ENCODE measurements at places on chromosomes 3 and 15. TPM values are rescaled to one million over a fixed set of nuclear protein-coding genes. Genes with fewer than 3 reads are reported as not detected.

DNA sequence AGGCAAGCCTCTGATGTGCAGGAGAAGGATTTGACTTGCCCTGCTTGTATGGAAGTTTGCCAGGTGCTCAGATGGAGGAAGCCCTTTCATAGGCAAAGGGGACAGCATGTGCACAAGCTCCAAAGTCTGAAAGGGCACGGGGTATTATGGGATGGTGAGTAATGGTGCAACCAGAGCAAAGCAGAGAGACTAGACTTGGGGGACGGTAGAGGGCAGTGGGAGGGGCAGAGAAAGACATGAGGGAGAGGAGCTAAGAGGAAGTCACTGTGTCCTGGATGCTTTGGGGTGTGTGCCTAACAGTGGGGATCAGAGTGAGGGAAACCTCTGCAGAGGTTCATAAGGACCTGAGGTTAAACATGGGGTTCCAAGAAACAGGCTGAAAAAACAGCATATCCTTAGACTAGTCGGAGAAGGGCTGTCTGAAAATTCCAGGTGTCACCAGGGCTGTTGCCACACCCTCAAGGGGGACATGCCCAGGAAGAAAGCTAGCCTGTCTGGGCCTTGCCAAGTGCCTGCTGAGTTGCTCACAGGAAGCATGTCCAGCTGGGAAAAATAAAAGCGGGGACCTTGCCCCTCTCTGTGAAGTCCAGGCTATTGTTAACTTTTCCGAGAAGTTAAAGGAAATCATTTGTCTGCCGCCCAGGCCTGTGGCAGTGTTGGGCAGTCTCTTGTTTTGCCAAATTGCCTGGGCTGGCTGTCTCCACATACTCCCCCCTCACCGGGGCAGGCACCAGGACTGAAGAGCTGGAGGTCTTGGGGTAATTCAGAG lies 47.1 kb downstream of the HRH1 start:
- H3K27ac ChIP-seq, result no peak overlapping the region
- no peak for DNase-seq
- no peak overlapping the region for H3K4me3 ChIP-seq
- peaks cover 2% of the 10 kb centered on the region for H3K4me1 ChIP-seq

- DNase-seq, result no peak
- H3K4me1 ChIP-seq, result no peaks in the 10 kb centered on the region
- no peaks in the 10 kb centered on the region for H3K36me3 ChIP-seq
- H3K27me3 ChIP-seq, result no peaks in the 10 kb centered on the region
Observed at GRCh38 chr3:50230104-50230793, 5.8 kb upstream of the GNAI2 start.

DNA sequence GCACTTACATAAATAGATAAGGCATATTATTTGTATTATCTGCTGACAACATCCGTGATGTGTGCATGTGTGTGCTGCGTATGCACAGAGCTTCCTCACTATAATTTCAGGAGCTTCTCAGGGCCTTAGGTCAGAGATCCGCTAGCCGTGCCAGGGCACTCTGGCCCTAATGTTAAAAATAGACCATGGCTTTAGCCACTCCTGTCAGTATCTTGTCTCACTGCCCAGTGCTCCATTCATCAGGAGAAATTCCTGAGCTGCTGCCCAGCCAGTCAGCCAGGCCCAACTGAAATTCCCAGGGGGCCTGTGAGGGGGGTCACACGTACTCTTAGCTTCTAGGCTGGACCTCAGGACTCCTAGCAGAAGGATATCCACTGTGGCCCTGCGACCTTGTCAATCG lies 70.0 kb upstream of the ABHD2 start:
- no peak for DNase-seq
- no peaks in the 10 kb centered on the region for H3K4me1 ChIP-seq
- H3K36me3 ChIP-seq, result peaks cover 22% of the 10 kb centered on the region
- no peak overlapping the region for H3K4me3 ChIP-seq

GRCh38 chr3:97138914-97139541 lies 324.6 kb downstream of the EPHA6 start:
- H3K27ac ChIP-seq, result no peak overlapping the region
- peaks cover 6% of the 10 kb centered on the region for H3K36me3 ChIP-seq
- no peak overlapping the region for H3K4me3 ChIP-seq
- no peaks in the 10 kb centered on the region for H3K4me1 ChIP-seq

DNA sequence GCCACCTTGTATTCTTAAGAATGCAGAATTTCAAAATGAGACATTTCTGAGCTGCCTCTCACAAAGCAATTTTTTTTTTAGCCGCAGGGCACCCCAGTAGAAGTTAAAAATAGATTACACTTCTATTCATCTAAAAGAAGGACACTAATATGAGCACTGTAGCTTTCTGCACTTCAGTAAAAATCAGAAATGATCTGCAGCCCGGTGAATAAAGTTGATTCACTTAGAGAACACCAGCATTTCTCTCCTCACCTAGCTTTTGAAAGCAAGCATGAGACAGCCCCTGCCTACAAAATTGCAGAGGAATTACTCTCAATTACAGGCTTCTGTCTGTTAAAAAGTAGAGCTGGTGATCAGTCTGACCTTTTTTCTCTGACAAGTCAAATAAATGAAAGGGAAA lies 1062.4 kb downstream of the FHIT start:
- H3K27me3 ChIP-seq, result no peaks in the 10 kb centered on the region
- H3K36me3 ChIP-seq, result no peaks in the 10 kb centered on the region
- DNase-seq, result no peak
- peaks cover 8% of the 10 kb centered on the region for H3K4me1 ChIP-seq
- H3K4me3 ChIP-seq, result no peak overlapping the region

- H3K4me1 ChIP-seq, result no peaks in the 10 kb centered on the region
- no peak overlapping the region for H3K27ac ChIP-seq
- no peaks in the 10 kb centered on the region for H3K36me3 ChIP-seq
- H3K4me3 ChIP-seq, result no peak overlapping the region
- no peak for DNase-seq
- no peaks in the 10 kb centered on the region for H3K27me3 ChIP-seq
Observed at GRCh38 chr15:26442680-26443079, 330.2 kb downstream of the GABRB3 start.

DNA sequence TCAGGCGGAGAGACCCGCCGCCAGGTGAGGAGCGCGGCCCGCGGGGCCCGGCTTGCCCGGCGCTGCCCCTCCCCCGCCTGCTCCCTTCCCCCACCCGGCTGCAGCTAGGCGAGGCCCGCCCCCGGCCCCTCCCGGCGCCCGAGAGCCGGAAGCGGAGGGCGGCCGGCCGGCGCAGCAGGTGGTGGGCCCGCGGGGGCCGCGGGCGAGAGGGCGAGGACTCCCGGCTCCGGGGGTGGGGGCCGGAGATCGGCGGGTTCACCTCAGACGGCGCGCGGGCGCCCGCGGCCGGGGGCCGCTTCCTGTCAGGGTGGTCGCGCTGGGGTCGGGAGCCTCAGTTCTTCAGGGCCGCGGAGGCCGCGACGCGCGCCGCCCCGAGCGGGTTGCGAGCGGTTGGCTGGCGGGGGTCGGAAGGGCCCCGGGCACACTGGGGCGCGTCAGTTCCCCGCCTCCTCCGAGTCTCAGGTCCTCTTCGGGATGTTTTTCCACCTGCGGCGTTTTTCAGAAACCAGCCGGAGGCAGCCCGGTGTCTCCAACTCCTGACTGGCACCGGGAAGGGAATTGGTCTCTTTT lies 395 bp downstream of the ZFAND6 start:
- DNase-seq, result peak; percentile 62
- H3K36me3 ChIP-seq, result no peaks in the 10 kb centered on the region
- H3K27me3 ChIP-seq, result no peaks in the 10 kb centered on the region
- H3K27ac ChIP-seq, result peak overlapping the region; percentile 28
- H3K4me3 ChIP-seq, result peak overlapping the region; percentile 84

LRTM1 gene
- total RNA-seq, result not detected

TMEM212 gene
- total RNA-seq, result not detected

SLC28A2 gene
- total RNA-seq, result not detected

EIF4E3 gene
- total RNA-seq, result 12.9 TPM

- DNase-seq, result no peak
- H3K36me3 ChIP-seq, result no peaks in the 10 kb centered on the region
- H3K27ac ChIP-seq, result no peak overlapping the region
- H3K4me1 ChIP-seq, result no peaks in the 10 kb centered on the region
- no peak overlapping the region for H3K4me3 ChIP-seq
Observed at GRCh38 chr3:149726716-149727407, 25.4 kb downstream of the COMMD2 start.

SEMA3G gene
- total RNA-seq, result 2.4 TPM

C3orf22 gene
- total RNA-seq, result not detected

DNA sequence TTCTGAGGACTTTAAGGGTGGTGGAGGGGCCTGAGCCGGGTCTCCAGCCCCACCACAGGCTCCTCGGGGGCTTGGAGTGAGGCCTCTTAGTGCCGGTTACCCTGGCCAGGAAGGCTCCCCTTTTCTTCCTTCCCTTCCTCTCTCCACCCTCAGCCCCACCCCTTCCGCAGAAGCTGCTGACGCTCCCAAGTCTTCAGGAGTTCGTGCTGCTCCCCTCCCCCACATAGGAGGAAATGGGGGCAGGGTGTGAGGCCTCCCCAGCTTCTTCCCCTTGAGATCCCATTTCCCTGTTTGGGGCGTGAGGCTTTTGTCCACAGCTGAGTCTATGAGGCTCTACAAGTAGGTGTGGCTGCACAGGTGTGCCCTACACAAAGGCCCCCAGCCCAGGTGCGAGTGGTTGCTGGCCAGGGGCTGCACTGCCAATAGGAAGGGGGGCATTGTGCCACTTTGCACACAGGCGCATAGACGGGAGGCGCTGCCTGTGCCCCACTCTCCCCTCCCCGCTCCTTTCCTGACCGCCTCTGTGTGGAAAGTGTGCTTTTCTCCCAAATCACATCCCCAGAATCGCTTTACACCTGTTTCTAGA lies 915 bp upstream of the CALML4 start:
- H3K4me3 ChIP-seq, result peak overlapping the region; percentile 25
- no peak overlapping the region for H3K27ac ChIP-seq
- DNase-seq, result peak; percentile 66
- peaks cover 11% of the 10 kb centered on the region for H3K4me1 ChIP-seq
- H3K27me3 ChIP-seq, result no peaks in the 10 kb centered on the region

MUC4 gene
- total RNA-seq, result 1.2 TPM

- no peak for DNase-seq
- no peaks in the 10 kb centered on the region for H3K4me1 ChIP-seq
- H3K36me3 ChIP-seq, result peaks cover 37% of the 10 kb centered on the region
- no peak overlapping the region for H3K27ac ChIP-seq
- no peak overlapping the region for H3K4me3 ChIP-seq
- H3K27me3 ChIP-seq, result no peaks in the 10 kb centered on the region
Observed at GRCh38 chr15:56094171-56094570, 100.8 kb upstream of the NEDD4 start.

ASB14 gene
- not detected for total RNA-seq

- H3K27ac ChIP-seq, result no peak within 1 kb of the TSS
- H3K27me3 ChIP-seq, result no peaks in the 10 kb centered on the region
- H3K4me3 ChIP-seq, result peak within 1 kb of the TSS; percentile 88
Observed at GRCh38 chr3:179322286-179323196, at the start of gene ZNF639. TSS of gene ZNF639 (plus strand) at chr3:179323031. CDS start at chr3:179328294, 5,263 bp downstream.

DNA sequence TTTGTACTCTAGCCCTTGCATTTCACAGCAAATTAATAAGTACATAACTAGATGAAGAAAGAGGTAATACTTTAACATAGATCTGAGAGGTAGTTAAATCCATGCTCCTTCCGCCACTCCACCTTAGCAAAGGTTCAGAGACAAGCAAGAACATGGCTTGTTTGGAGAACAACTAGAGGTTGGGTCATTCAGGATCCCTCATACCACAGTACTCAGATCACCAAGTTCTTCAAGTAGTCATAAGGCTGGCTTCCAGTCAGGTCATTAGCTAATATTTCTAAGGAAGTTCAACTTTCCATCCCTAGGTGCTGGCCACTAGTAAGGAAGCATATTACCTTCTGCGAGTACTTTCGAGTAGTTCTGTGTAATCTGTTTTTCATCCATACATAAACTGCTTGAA lies 44.1 kb downstream of the CD200R1 start:
- no peaks in the 10 kb centered on the region for H3K36me3 ChIP-seq
- H3K4me1 ChIP-seq, result no peaks in the 10 kb centered on the region
- H3K27me3 ChIP-seq, result no peaks in the 10 kb centered on the region
- no peak overlapping the region for H3K4me3 ChIP-seq

UNC13C gene
- total RNA-seq, result 0.02 TPM

DNA sequence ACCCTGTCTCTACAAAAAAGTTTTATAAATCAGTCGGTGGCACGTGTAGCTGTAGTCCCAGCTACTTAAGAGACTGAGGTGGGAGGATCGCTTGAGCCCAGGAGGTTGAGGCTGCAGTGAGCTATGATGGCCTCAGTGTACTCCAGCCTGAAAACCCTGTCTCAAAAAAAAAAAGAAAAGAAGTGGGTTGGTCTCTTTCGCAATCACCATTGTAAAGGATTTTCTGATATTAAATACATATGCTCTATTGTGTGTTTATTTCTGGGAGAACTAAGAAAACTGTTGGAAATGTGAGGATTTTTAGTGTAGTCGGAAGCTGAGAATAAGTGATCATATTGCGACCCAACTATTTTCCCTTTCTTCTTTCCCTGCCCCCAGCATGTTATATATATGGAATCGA lies 7.5 kb downstream of the ZNF710 start:
- H3K4me1 ChIP-seq, result peaks cover 6% of the 10 kb centered on the region
- peaks cover 10% of the 10 kb centered on the region for H3K36me3 ChIP-seq
- no peak overlapping the region for H3K27ac ChIP-seq
- H3K27me3 ChIP-seq, result no peaks in the 10 kb centered on the region

RETNLB gene
- not detected for total RNA-seq

FGD5 gene
- 7.8 TPM for total RNA-seq

- no peaks in the 10 kb centered on the region for H3K36me3 ChIP-seq
- H3K27me3 ChIP-seq, result no peaks in the 10 kb centered on the region
- no peak for DNase-seq
- no peak overlapping the region for H3K27ac ChIP-seq
- H3K4me3 ChIP-seq, result no peak overlapping the region
Observed at GRCh38 chr15:38538328-38539007, 26.1 kb downstream of the RASGRP1 start.

NR2F2 gene
- 0.24 TPM for total RNA-seq

FSTL1 gene
- total RNA-seq, result 326 TPM

- H3K27ac ChIP-seq, result no peak overlapping the region
- H3K36me3 ChIP-seq, result no peaks in the 10 kb centered on the region
- H3K4me1 ChIP-seq, result peaks cover 5% of the 10 kb centered on the region
Observed at GRCh38 chr3:112374333-112374734, 41.4 kb downstream of the CD200 start.

PSTPIP1 gene
- total RNA-seq, result 1.1 TPM

- H3K4me3 ChIP-seq, result no peak overlapping the region
- no peaks in the 10 kb centered on the region for H3K27me3 ChIP-seq
- DNase-seq, result no peak
- H3K36me3 ChIP-seq, result no peaks in the 10 kb centered on the region
Observed at GRCh38 chr15:66131200-66131599, 122.3 kb downstream of the MEGF11 start.

DNA sequence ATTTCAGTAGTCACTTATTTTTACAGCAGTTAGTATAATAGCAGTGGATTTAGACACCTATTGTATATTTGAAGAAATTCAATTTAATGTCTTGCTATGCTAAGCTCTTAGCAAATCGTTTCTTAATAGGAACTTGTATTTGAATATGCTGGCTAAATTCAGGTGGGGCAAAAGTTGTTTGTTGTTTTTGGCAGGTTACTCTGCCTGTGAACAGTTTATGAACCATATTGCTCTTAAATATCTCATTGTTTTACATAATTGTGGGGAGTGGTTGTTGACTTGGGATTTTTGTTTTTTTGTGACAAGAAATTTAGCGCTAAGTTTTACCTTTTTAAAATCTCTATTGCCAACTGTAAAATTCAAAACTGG lies 43.4 kb downstream of the NR2C2 start:
- 0 out of 2 replicates have a peak, but pooled peaks cover 3% of the 10 kb centered on the region for H3K36me3 ChIP-seq
- H3K27me3 ChIP-seq, result no peaks in the 10 kb centered on the region
- peaks cover 3% of the 10 kb centered on the region for H3K4me1 ChIP-seq
- DNase-seq, result no peak
- H3K27ac ChIP-seq, result no peak overlapping the region
- no peak overlapping the region for H3K4me3 ChIP-seq

- DNase-seq, result peak; percentile 78
- H3K4me3 ChIP-seq, result peak within 1 kb of the TSS; percentile 92
- 0 out of 2 replicates have a peak, but pooled peaks cover 2% of the 10 kb centered on the region for H3K27me3 ChIP-seq
- no peaks in the 10 kb centered on the region for H3K4me1 ChIP-seq
- H3K27ac ChIP-seq, result no peak within 1 kb of the TSS
Observed at GRCh38 chr3:138347960-138348753, at the start of gene MRAS. TSS of gene MRAS (plus strand) at chr3:138348579. CDS start at chr3:138372884, 24,305 bp downstream.
